ENCODE measurements at places on chromosomes 6 and 20. TPM values are rescaled to one million over a fixed set of nuclear protein-coding genes. Genes with fewer than 3 reads are reported as not detected.

DNA sequence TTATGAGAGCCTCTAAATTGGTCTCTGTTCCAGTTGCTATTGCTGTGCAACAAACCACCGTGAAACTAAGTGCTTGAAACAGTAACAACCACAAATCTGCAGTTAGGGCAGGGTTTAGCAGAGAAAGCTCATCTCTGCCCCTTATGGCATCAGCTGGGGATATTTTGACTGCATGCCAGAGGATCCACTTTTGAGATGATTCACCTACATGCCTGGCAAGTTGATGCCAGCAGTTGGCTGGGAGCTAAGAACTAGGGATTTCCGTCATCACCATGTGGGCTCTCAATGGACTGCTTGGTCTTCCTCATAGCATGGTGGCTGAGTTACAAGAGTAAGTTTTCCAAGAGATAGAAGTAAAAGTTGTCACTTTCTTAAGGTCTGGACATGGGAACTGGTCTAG lies 35.1 kb downstream of the PLCB4 start:
- DNase-seq: no peak

GRCh38 chr6:129755787-129756186 lies 45.8 kb upstream of the ARHGAP18 start:
- DNase-seq: no peak

Gene GUCA1A
- not detected for total RNA-seq

GRCh38 chr6:31969712-31970603 lies 2.0 kb downstream of the DXO start:
- no peak for DNase-seq

- DNase-seq: no peak
Observed at GRCh38 chr20:51680067-51680749, 88.0 kb downstream of the ATP9A start.

Gene ROS1
- under 0.01 TPM for total RNA-seq

DNA sequence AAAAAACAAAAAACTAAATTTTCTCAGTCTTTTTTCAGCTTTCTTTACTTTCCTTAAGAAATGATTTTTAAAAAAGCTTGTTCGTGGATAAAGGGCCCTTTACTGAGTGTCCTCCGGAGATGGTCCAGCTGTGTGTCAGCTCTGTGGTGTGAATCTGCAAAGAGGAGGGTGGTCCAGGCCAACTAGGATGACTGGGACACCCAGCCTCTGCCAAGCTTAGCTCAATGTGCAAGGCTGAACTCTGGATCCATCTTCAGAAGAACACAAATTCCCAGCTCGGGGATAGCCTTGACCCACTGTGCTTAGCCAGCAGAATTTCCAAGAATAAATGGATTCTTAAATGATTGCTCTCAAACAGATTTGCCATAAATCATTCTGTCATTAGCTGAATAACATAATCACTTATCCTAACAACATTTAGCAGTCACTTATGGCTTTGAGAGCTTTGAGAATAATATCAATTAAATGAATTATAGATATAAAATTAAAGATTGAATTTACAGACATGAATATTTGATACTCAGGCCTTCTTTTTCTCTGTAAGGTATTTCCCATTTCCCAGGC lies 14.2 kb upstream of the CALHM5 start:
- peak; percentile 40 for DNase-seq

Gene RNF182
- total RNA-seq: 3.9 TPM

Gene BPIFB3
- 0.15 TPM for total RNA-seq

GRCh38 chr6:133682506-133683307 lies 206.2 kb upstream of the TCF21 start:
- DNase-seq: no peak

Gene IL20RA
- total RNA-seq: 3.5 TPM
